GM20000 (cell line): ENCODE measurements at places on chromosomes 4 and X.

DNA sequence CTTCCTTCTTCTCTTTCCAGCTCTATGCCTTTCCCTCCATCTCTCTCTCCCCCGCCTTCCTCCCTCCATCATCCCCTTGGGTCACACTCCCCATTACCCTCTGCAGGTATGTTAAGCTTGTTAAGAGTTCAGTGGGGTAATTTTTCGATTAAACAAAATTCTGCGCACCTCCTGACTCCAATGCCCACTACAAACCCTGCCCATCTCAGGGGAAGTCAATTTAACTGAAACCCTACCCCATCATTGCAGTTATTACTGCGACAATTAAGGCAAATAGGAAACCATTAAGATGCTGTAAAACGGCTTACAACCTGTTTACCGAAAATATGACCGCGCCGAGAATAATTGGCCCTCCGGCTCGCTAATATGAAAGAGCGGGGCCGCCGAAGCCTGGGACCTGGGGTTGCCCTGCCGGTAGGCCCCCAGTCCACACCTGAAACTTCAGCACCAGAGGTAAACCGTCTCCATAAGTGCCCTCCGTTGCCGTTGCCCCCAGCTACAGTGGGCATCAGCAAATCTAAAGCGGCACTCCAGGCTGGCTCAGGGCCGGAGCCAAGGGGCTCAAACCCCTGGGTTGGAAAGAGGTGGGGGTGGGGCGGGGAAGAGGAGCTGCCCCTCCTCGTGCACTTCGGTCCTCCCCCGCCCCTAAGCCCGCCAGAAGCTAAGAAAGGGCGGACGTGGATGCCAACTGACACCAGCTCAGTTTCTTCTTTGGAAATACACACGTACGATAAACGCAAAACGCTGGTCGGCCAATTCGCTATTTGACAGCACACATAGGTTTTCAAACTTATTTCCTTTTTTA is 4.8 kb downstream of the ARX start:
- no peak for DNase-seq

- DNase-seq, result no peak
These were observed 44.9 kb downstream of the ANK2 start for GRCh38 chr4:113094331-113094730.

DNA sequence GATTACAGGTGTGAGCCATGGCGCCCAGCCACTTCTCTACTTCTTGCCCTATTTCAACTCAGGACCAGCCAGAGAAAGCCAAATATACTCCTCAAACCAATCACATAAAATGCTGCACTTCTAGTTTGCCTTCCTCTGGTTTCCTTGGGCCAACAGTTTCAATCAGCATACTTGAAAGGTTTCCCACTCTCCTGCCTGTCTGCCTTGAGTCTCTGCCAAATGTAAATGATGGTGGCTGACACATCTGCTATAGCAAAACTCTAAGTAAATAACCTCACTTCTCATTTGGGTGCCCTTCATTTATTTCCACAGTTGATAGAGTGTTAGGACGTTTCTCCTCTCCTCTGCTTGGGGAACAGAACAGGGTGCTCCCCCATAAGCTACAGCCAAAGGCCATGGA is 36.4 kb upstream of the PPA2 start:
- DNase-seq, result no peak

DNA sequence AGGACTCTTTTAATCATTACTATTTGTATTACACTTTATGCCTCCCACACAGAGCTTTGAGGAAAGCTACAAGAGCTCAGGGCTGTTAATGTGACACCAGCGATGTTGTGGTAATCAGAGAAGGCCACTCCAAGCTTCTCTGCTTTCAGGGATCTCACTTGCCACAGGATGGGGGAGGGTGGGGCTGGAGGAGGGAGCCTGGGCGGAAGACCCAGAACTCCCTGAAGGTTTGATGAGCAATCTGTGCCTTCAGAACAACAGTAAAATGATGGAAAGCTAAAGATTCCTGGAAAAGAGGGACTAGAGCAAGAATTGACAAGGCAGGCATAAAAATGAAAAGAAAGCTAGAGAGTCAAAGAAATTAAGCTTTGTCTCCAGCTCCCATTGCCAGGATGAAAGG is 75.6 kb downstream of the MAML3 start:
- no peak for DNase-seq

GRCh38 chrX:119826399-119826959 is 26.3 kb downstream of the UPF3B start:
- DNase-seq, result no peak

- DNase-seq, result no peak
These were observed 75.7 kb upstream of the RAP2C start for GRCh38 chrX:132294776-132295495.

DNA sequence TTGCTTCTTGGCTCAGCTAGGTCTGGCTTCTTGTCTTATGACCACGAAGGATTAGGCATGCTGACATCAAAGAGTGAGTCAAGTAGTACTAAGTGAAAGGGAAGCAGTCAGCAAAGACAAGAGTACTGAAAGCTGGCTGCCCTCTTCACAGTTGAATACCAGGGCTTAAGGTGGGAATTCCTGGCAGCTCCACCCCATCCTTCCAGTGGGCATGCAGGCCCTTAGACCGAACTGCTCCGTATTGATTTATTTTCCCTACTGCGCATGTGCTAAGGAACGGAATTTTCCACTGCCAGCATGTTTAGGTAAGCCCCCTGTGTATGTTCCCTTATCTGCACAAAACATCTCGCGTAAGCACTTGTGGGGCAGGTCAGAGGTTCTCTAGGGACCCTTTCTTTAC is 2320.1 kb downstream of the ARAP2 start:
- no peak for DNase-seq

DNA sequence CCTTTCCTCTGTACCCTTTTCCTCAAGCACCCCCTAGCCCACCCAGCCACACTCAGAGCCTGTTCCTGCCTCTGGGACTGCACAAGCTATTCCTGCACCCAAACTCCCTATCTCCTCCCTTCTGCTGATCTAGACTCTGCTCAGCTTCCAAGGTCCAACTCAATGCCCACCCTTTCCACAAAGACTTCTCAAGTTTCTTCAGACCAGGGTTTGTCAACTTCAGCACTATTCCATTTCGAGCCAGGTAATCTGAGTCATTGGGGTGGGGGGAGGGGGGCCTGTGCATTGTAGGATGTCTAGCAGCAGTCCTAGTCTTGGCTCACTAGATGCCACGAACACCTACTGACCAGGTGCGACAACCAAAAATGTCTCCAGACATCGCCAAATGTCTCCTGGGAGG is 37.3 kb downstream of the PHKA2 start:
- DNase-seq, result no peak

GRCh38 chr4:55336138-55337034 is 9.7 kb upstream of the SRD5A3 start:
- DNase-seq, result no peak

DNA sequence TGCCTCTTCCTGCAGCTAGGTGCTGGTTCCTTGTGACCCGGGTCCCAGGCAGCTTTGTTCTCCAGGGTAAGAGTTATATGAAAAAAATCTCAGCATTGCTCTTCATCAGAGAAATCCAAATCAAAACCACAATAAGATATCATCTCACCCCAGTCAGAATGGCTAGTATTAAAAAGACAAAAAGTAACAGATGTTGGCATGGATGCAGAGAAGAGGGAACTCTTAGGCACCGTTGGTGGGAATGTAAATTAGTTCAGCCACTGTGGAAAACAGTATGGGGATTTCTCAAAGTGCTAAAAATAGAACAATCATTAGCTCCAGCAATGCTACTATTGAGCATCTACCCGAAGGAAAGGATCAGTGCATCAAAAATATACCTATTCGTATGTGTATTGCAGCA is 61.5 kb downstream of the SORCS2 start:
- no peak for DNase-seq

DNA sequence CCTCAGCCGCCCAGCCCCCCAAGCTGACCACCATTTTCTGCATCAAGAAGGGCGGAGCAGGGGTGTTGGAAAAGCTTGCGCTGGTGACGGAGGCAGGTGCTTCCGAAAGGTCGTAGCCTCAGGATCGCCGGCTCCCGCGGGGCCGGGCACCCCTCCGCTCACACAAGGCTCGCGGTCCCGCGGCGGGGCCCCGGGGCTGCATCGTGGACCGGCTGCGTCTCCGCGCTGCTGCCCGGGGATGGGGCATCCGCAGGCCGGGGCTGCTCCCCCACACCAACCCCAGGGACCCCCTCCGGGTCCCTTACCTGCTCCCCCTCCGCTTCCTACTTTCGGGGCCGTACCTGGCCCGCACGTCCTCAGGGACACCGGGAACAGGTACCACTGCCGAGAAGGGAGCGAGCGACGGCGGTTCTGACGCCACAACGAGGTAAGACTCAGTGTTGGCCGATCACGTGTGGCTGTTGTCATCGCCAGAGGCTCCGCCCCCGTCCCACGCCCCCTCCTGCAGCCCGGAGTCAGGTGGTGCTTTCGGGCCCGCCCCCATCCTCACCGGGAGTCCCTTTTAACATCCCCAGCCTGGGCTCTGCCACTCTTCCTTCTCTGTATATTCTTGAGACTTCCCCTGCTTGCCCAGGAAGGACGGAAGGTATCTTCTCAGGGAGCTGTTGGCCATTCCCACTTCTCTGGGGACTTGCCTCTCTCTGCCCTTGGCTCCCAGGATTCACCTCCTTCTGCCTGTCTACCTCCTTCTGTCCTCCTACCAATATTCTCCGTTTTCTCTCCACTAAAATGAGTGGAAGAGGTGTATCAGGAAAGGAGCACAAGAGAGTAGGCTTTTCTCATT is at the start of gene BEX2:
Gene BEX2, minus strand, starts transcription at position 436 of the 844 bp plus-strand sequence. CDS start 1,014 bp downstream, outside the sequence.
- DNase-seq, result peak; percentile 71

DNA sequence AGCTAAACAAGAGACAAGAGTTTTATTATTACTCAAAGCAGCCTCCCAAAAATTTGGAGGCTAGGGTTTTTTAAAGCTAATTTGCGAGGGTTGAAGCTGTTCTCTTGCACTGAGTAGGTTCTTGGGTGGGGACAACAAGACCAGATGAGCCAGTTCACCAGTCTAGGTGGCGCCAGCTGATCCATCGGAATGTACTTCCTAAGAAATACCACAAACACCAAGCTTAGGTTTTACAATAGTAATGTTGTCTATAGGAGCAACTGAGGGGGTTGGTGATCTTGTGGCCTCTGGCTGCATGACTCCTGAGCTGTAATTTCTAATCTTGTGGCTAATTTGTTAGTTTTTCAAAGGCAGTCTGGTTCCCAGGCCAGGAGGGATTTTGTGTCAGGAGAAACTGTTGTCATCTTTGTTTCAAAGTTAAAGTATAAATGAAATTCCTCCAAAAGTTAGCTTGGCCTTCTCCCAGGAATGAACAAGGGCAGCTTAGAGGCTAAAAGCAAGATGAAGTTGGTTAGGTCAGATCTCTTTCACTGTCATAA is 130.6 kb downstream of the SLC7A11 start:
- no peak for DNase-seq
